ENCODE measurements at places on chromosomes 1 and 21.
A peak's percentile ranks its signal among the peaks of the same experiment; 100 is the strongest.

DNA sequence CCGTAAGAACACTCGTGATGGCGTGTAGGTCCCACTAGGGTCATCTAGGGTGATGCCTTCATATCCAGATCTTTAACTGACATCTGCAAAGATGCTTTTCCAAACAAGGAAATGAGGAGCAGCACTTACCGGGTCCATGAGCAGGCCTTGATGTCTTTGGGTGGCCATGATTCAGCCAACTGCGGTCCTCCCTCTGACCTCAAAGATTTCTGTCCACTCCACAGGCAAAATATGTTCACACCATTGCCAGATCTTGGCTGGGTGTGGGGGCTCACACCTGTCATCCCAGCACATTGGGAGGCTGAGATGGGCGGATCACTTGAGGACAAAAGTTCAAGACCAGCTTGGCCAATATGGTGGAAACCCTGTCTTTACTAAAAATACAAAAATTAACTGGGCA, 18.2 kb downstream of the TRPM2 start:
- DNase-seq = no peak

GRCh38 chr1:172532700-172533512, at the start of gene SUCO:
Gene SUCO, plus strand, starts transcription at chr1:172533150. Its CDS starts 286 bp downstream, at chr1:172533436.
- peak; percentile 100 for DNase-seq

GRCh38 chr1:23796466-23797271, 3.9 kb downstream of the GALE start:
- peak; percentile 60 for DNase-seq

DNA sequence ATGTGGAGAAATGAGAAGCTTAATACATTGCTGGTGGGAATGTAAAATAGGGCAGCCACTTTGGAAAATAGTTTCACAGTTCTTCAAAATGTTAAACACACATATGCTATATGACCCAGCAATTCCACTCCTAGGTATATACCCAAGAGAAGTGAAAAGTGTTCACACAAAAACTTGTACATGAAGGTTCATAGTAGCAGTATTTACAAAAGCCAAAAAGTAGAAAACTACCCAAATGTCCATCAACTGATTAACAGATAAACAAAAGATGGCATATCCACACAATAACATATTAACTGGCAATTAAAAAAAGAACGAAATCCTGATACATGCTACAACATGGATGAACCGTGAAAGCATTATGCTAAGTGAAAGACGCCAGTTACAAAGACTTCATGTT, 33.7 kb downstream of the ARHGEF11 start:
- no peak for DNase-seq

DNA sequence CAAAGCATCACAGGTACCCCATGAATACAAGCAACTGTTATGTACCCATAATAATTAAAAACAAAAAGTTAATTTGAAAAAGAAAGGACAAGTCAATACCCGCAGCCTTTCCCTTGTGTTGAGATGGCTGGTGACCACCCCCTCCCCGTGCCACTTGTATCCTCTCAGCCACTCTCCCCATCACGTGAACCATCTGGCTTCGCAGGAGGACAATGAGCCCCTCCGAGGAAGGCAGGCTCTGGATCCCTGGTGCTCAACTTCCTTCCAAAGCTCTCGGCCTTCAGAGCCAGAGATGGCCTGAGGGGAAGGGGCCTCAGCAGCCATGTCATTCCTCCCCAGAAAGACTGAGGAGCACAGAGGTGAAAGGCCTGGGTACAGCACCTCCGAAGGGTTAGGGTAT, 120.4 kb upstream of the RAB4A start:
- no peak for DNase-seq

DNA sequence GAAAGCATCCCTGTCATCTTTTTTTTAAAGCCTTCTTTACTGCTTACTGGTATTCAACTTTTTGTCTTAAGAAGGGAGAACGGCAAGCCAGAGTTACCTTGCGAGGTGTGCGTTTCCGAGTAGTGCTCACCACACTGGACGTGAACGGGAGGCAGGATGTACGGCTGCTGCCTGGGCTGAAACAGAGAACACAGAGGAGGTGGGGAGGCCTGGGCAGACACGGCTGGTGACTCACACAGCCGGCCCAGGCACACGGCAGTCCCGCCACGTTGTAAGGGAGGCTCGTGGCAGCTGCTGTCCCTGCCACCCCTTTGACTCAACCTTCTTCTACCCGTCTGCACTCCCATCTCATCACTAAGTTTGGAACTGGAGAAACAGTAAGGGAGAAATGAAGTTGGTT, 105.8 kb downstream of the SMYD2 start:
- no peak for DNase-seq

GRCh38 chr1:9942399-9942938, 722 bp downstream of the LZIC start:
- DNase-seq = no peak

All from mucosa of descending colon (tissue), 3 donors.